ENCODE measurements at places on chromosomes 3 and 15.

DNA sequence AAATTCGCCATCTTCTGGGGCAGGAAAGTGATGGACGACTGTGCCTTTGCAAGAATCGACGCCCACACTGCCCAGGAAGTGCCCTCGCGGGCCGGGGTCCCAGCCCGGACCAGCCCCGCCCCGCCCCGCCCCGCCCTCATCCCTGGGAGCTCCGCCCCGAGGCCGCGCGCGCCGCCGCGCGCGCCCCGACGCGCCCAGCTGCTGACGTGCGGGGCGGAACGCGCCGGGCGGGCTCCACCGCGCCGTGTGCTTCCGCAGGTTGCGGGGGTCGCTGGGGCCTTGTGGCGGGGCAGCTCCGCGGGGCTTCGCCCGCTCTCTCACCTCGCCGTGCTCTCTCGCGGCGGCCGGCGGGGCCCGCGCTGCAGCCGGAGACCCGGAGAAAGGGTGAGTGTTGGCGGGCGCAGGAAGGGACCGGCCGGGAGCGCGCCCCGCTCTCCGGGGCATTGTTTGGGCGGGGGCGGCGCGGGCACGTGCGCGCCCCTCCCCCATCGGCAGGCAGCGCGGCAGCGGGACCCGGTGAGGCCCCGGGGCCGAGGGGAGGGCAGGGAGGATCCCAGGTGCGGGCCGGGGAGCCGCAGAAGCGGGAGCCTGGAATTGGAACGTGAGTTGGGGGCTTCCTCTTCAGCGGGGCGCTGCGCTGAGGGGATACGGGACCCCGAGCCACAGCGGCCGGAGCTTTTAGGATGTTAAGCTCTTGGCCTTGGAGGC lies at the start of gene YEATS2:
TSS of gene YEATS2 (plus strand) at position 188 of the 708 bp plus-strand sequence. CDS start 17,366 bp downstream, outside the sequence.
- DNase-seq: peak; percentile 89

DNA sequence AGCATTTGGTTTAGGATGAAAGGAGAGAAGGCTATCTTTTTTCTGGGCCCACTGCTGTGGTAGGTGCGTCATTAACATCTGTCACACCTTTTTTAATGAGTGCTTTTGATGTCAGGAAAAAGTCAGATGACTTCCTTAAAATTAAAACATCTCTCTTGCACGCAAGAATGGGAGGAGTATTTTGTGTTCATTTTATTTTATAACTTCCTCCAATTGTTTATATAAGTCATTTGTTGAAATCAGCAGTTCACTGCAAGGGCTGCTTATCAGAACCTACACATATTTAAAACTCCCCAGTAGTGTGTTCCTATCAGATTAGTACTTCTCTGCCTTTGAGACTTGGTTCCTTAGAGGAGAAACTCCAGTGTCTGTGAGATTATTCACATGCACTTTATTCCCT lies 143.8 kb downstream of the NEO1 start:
- DNase-seq: no peak

- DNase-seq: no peak
These were observed 9.5 kb upstream of the RPLP1 start for GRCh38 chr15:69443032-69443611.

DNA sequence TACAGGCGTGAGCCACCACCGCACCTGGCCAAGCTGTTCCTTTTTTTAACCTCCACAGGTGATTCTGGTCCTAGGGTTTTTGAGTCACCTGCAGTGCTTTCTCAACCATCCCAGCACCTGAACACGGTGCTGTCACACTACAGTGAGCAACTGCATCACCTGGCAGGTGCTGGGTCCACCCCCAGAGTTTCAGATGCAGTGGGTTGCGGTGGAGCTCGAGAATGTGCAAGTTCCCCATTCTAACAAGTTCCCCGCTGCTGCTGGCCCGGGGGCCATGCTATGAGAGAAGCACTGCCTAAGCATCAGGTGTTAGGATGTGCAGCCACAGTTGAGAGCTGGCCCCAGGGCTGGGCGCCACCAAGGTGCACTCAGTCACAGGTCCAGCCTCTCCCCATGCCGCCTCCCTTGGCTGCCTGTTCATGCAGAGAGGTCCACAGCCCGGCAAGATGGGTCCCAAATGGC lies 18.0 kb downstream of the ISG20 start:
- DNase-seq: no peak

GRCh38 chr15:60731583-60732130 lies 252.7 kb upstream of the ICE2 start:
- DNase-seq: no peak

GRCh38 chr15:97525809-97526208 lies 434.7 kb upstream of the ARRDC4 start:
- no peak for DNase-seq

DNA sequence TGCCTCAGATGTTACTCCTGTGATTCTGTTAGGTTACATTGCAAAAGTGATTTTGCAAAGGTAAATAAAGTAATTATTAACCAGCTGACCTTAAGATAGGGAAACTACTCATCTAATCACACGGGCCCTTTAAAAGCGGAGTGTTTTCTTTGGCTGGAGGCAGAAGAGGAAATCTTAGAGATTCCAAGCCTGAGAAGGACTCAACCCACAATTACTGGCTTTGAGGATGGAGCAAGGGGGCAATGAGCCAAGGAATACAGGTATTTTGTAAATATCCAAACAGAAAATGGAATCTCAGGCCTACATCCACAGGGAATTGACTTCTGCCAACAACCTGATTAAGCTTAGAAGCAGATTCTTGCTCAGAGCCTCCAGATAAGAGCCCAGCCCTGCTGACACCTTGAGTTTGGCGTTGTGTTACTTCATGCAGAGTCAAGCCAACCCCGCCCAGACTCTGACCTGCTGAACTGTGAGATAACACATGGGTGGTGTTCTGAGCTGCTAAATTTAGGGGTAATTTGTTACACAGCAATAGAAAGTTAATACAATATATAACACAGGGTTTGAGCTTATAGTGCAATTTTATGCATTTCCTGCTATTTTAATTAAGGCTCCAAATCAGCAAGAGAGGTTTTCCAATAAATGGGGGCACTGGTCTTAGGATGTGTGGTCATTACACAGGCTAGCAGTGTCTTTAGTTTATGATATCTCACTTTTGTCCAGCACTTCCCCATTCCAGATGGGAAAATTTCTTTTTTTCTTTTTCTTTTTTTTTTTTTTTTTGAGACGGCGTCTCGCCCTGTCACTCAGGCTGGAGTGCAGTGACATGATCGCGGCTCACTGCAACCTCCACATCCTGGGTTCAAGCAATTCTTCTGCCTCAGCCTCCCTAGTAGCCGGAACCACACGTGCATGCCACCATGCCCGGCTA lies 19.5 kb downstream of the NFKBIZ start:
- no peak for DNase-seq

GRCh38 chr3:195185583-195185982 lies 85.4 kb downstream of the XXYLT1 start:
- DNase-seq: no peak

GRCh38 chr3:73786321-73786807 lies 161.6 kb upstream of the PDZRN3 start:
- DNase-seq: no peak

DNA sequence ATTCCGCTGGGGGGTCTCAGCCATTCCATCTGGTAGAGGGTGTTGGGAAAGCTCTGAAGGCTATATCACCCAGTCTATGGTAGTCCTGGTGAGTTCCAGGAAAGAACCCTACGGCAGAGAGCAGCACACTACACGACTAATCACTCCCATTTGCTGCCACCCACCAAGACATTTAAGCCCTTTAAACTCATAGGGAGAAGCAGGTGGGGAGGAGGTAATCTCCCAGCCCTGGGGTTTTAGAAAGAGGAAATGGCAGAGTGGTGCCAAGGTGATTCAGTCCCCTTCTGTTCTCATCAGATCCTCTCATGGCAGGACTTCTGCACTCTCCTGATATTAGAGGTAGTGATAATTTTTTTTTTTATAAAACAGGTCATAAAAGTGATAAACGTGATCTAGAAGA lies 10.6 kb upstream of the VWA5B2 start:
- peak; percentile 23 for DNase-seq

GRCh38 chr3:162996368-162996767 lies 1499.8 kb downstream of the OTOL1 start:
- no peak for DNase-seq

All from NCI-H146 (cell line).